ENCODE measurements at places on chromosomes 2 and 18.

- no peak for DNase-seq
Observed at GRCh38 chr2:140401056-140401455, 1620.9 kb upstream of the NXPH2 start.

DNA sequence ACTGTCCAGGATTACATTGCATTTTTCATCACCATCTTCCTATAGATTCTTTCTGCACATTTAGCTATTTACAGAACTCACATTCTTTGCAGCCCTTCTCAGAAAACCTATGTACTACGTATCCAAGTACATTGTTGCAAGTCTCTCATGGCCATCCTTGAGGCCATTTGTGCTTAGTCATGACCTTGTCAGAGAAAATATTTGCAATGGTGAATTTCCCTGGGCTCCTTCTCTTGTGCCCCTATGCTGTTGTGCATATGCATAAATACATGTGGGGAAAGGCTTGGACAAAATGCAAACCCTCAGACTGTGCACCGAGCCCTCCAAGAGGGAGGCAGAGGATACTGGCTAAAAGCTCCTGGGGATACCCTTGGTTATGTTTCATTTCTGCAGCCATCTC is 19.5 kb downstream of the IL36A start:
- no peak for DNase-seq

DNA sequence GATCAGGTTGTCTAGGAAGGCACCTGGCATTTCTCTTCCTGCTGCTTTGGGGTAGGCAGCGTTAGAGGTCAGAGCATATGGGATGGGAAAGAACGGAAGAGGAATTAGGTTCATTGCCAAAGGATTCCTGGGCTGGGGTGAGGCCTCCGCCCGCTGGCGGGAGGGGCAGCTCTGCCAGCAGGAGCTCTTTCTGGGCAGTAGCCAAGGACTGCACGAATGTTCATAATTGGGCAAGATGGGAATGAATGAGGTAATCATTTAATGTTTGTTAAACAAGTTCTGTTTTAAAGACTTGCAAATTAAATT is 253.9 kb downstream of the AGAP1 start:
- peak; percentile 56 for DNase-seq

DNA sequence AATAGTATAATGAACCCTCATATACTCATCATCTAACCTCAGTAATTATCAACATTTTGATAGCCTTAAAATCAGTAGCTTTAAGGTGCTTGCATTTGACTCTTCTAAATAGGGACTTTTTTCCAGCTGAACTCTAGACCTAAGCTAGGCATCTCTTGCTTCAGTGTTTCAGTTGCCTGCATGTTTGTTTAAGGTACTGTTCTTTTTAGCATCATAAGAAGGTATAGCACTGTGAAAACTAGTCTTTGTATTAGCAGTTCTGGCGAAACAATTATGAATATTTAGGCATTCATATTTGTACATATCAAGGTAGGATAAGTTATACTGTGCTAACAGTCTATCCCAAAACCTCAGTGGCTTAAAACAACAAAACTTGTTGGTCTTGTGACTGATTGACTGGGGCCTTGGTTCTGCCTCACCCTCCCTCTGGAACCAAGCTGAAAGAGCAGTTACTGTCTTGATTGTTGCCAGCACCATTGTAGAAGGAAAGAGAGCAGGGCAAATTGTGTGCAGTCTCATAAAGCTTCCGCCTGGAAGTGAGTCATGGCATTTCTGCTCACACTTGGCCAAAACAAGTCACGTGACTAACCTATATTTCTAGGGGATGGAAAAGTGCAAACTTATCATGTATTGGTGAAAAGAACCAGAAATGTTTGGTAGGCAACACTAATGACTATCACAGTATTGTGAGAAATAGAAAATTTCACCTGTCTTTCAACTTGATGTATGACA is 24.3 kb downstream of the GALNT1 start:
- no peak for DNase-seq

DNA sequence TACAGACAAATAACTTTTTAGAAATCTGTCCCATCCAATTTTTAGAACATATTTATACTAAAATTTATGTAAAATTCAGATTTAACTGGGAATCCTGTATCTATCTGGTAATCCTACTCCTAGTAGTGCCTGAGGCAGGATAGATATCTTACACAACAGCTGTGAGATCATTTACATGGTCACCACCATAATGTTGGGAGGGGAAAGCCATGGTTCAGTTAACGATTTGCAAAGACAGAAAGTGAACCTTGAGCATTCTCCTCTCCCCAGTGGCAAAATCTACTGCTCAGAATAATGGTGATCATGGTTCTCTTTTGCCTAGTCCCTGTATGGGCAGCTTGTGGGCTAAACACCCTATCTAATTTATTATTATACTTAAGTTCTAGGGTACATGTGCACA is 7.7 kb upstream of the TMEM247 start:
- no peak for DNase-seq

- DNase-seq, result no peak
Observed at GRCh38 chr2:73291461-73292315, 1.7 kb downstream of the EGR4 start.

- no peak for DNase-seq
Observed at GRCh38 chr2:9844576-9844975, 1.3 kb downstream of the TAF1B start.

DNA sequence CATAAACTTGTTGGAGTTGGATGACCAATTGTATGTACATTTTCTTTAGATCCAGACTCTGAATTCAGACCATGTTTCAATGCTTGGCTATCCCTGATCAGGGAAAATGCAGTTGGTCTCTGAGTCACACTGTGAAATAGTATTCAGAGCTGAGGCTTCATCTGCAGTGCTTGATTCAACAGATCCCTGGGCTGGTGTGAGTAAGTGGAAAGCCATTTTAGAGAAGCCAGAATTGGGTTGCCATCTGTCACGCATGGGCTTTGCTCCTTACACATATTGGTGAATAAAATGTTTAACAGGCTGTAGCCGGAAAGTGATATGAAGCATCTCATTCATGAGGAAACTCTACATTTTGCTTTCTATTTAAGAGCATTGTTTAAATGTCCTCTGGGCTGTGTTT is 50.0 kb upstream of the ACYP2 start:
- no peak for DNase-seq

GRCh38 chr2:132489150-132489549 is 72.5 kb downstream of the GPR39 start:
- DNase-seq, result no peak

GRCh38 chr2:236580746-236581355 is 11.2 kb downstream of the ACKR3 start:
- DNase-seq, result no peak

- no peak for DNase-seq
Observed at GRCh38 chr2:216698895-216699294, 3.5 kb upstream of the IGFBP5 start.

DNA sequence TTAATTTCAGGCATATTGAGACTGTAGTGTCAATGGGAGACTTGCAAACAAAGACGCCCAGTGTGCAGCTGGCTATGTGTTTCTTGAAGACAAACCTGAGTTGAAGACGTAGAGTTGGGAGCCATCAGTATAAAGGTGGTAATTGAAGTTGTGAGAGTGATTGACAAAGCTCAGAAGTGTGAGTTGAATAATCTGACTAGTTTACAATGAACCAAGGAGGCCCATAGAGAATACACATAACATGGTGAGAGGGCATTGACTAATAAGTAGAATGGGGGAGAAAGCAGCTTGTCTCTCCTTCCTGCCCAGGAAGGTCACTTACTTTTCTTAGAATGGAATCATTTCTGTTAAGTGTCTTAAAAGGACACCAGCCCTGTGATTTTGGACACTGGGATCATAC is 14.1 kb downstream of the SP110 start:
- no peak for DNase-seq

GRCh38 chr2:221758076-221758475 is 186.0 kb upstream of the EPHA4 start:
- DNase-seq, result no peak

DNA sequence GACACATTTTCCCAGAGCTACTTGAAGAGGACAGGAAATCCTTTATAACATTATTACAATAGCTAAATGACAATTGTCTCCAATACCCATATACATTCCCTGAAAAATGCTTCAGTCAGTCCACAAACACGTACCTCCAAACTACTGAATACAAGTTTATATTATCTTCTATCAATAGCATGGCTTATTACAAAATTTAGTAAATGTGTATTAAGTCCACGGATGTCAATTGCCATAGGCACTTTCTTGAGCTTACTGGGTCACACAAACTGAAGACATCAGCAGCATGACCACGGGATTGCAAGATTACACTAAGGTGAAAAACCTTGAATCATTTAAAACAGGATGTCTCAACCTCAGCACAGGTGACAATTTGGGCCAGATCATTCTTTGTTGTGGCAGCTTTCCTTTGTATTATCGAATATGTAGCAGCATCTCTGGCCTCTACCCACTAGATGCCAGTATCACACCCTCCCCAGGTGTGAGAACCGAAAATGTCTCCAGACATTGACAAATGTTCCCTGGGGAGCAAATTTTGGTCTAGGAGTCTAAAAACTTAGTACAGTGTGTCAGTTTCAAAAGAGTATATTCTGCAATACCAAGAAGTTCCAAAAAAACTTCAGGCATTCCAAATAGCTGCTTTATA is 1.4 kb downstream of the MBD2 start:
- DNase-seq, result no peak

GRCh38 chr2:199040522-199040921 is 417.2 kb downstream of the SATB2 start:
- no peak for DNase-seq

GRCh38 chr2:216713691-216714336 is 18.5 kb upstream of the IGFBP5 start:
- DNase-seq, result no peak

GRCh38 chr2:64447317-64448040 is 6.5 kb upstream of the LGALSL start:
- DNase-seq, result no peak

DNA sequence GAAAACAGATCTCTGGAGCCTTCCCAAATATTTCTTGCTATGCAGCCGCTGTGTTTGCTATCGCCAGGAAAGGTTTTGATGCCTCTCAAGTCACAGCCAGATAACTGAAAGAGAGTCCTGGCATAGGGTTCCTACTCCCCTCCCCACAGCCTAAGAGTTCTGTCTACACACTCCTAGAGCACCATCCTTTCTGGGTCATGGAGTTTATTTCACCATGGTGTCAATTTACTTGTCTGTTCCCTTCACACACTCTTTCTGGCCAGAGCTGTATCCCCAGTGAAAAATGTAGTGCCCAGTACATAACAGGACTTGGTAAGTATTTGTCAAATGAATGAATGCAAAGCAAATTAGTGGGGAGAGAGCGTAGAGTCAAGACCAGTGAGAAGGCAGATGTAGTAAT is 185.3 kb downstream of the HAUS1 start:
- no peak for DNase-seq

- no peak for DNase-seq
Observed at GRCh38 chr2:36659872-36660312, 36.6 kb upstream of the VIT start.

DNA sequence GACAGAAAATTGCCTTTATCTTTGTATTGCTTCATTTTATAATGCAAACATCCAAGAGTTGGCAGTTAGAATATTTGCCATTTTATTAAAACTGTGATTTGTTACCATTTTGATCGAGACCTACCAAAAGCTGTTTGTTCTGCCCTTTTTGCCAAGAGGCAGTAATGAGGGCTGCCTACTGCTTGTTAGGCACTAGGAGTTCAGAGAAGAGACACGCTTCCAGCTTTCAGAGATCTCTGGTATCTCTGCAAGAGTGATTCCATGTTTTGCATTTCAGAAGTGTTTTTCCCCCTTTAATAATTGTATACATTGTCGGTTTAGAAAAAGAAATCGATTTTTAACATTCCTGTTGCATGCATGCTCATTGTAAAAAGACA is 628 bp downstream of the MRPL30 start:
- DNase-seq, result no peak

DNA sequence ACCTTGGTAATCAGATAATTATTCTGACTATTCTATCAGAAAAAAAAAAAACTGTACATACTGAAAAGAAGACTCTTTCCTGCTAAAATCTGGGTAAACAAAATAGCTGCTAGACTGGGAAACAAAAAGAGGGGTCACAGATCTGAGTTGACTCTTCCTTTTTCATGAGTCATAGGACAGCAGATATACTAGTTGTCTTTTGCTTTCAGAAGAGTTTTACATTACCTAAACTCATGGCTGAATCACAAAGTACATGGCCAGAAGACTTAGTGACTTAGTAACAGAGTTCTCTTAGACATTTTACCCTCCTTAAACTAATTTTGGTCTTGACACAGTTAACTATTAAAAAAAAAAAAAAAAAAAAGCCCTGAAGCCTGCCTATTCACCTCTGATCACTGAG is 834.0 kb upstream of the FSHR start:
- no peak for DNase-seq

DNA sequence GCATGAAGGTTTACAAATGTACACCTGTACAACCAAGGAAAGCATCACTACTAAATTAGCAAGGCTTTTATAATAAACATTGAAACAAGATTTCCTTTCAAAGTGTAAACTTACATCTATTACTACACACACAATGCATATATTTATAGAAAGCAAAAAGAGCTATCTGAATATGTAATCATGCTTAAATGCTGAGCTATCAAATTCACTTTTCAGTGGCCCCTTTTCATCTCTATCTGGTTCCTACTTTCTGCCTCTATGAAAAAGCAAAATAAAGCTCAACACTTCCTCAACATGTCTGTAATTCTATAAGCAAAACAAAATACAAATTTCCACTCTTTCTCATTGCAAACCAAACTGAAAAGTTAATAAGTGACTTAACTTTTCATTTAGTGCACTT is 25.5 kb upstream of the SDC1 start:
- DNase-seq, result no peak

DNA sequence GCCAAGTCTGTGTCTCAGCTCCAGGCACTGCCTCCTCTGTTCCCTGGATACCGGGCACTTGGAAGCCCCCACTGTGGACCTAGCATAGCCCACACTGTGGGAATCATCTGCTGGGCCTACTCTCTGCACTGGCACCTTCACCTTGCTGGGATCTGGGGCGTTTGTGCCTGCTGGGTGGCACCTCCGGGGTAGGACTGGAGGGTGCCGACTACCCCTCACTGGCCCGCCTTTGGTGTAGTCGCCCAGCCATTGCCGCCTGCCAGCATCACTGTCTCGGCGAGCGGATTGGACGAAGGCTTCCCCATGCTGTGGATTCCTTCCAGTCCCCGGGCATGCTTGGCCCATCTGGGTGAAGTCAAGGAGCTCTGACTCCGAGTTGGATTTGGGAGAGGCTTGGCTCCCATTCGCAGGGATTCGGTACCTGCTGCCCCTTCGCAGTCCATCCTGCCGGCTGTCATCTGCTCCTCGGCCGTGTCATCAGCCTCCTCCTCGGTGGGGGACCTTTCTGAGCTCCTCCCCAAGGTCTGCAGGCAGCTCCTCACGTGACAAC is 180.6 kb upstream of the HDAC4 start:
- DNase-seq, result no peak

- DNase-seq, result no peak
Observed at GRCh38 chr2:231364061-231364460, 31.4 kb upstream of the B3GNT7 start.

- no peak for DNase-seq
Observed at GRCh38 chr2:144456680-144457079, 63.2 kb downstream of the ZEB2 start.

- DNase-seq, result no peak
Observed at GRCh38 chr2:60544062-60544461, 9.4 kb downstream of the BCL11A start.

All from mucosa of gallbladder (tissue), 1 donor.